Stimulated activated CD4-positive, alpha-beta T cell treated with anti-CD3 and anti-CD28 coated beads, Interleukin-1b, Interleukin-23, amount 100 ng/mL, for 24 hours (primary cell): ENCODE measurements at places on chromosomes 12 and 14.

- DNase-seq, result no peak
Measured at GRCh38 chr12:43271659-43272058, 280.3 kb downstream of the ADAMTS20 start.

DNA sequence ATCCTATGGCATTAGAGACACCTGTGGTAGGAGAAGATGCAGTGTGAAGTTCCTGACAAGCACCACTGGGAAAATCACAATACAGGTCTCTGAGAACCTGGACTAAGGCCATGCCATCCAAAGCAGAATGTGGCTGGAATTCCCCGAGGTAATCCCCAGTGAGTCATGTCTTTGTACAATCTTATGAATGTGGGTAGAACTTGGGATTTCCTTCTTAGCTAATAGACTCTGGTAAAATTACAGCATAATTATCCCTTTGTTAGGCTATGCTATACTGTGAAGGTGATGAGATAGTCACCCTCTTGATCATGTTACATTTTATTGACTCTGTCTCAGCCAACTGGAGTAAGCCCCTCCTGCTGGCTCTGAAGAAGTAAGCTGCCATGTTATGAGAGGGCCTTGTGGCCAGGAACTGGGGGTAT lies 224.3 kb upstream of the DCN start:
- DNase-seq, result no peak

DNA sequence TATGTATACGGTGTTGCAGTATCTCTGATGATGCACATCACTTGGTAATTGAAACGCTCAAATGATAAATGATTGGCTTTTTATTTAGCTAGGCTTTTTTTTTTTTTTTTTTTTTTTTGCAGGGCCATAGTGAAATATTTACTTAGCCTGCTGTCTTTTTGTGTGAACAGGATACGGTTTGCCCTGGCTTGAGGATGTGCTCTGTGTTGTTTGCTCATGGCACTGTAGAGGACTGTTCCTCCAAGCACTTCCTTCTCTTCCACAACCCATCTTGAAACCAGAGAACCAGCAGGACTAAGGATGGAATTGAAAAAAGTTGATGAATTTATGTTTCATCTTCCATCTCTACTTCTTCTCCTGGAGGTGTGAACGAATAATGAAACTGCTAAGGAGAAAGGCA lies 15.5 kb upstream of the SSPN start:
- no peak for DNase-seq

DNA sequence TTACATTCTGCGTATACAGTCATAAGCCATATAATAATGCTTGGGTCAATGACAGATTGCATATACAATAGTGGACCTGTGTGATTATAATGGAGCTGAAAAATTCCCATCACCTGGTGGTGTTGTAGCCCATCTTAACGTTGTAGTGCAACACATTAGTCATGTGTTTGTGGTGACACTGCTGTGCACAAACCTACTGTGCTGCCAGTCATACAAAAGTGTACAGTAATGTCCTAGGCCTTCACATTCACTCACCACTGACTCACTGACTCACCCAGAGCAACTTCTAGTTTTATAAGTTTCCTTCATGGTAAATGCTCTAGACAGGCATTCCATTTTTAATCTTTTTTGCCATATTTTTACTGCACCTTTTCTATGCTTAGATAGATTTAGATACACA lies 194.8 kb upstream of the SEL1L start:
- no peak for DNase-seq

DNA sequence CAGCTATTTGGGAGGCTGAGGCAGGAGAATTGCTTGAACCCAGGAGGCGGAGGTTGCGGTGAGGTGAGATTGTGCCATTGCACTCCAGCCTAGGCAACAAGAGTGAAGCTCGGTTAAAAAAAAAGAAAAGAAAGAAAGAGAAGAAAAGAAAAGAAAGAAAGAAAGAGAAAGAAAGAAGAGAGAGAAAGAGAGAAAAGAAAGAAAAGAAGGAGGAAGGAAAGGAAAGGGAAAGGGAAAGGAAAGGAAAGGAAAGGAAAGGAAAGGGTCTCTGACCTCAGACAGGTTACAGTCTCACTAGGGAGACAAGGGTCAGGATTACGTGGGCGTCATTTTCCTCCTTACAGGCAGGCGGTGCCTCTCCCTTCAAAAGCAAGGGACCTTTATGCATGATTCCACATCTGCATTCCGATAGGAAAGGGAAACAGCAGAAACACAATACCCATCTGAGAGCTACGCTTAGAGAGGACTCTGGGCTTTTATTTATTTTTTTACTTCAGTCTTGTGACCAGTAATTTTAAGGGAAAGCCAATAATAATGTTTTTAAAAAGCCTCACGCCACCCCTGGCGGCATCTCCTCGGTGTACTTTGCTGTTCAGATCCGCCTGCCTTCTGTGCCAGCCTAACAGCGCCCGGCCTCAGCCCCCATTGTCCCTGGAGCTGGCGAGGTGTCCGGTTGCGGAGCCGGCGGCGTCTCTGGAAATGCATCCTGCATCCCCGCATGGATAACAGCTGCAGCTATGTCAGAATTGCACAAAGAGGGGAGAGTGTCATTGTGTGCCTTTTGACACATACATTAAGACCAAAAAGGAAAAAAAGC lies 945 bp upstream of the HIP1R start:
- DNase-seq, result no peak

GRCh38 chr12:131116468-131117117 lies 162.9 kb downstream of the ADGRD1 start:
- no peak for DNase-seq

- peak; percentile 3 for DNase-seq
Measured at GRCh38 chr14:54435500-54435981, 5.6 kb downstream of the CNIH1 start.

GRCh38 chr14:25875475-25875874 lies 722.4 kb downstream of the NOVA1 start:
- no peak for DNase-seq

DNA sequence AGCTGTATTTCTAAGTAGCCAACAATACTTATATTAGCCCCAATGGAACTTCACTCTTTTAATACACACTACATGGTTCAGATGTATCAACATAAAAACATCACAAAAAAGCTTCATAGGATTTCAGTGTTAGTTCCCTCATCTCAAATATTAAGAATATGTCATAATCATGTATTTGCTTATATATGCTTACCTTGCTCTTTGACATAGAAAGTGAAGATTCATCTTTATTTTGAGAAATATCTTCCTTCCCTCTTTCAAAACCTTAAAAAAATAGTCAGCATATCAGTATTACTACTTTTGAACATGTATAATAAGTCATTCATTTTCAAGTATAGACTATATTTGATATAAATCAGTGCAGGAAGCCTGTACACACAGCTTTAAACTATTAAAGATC lies 62.2 kb upstream of the BBS10 start:
- DNase-seq, result no peak

DNA sequence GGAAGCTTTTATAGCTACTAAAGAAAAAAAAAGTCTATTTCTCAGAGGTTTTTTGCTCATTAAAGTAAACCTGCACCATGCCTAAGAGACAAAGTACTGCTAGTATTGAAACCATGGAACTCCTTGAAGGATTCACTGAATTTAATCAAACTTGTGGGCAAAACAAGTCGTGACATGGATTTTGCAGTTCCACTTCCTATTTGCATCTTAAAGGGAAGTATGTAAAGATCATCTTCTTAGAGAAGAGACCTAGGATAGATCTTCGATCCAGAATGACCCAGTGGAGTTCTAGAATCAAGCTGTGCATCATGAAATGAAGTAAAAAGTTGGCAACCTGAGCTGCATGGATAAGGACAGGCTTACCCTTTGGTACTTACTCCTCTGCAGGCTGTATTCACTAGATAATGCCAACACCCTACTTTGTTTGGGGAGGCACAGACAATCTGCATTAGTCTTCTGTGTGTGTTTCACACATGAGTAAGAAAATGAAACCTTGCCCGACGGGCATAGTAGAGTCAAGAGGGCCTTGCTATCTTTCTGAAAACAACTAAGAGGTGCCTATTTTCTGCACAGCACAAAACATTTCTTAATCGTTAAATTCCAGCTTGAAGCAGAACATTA lies 1.9 kb downstream of the GNG2 start:
- no peak for DNase-seq

GRCh38 chr14:22646570-22647254 lies 2.6 kb upstream of the OR6J1 start:
- no peak for DNase-seq

DNA sequence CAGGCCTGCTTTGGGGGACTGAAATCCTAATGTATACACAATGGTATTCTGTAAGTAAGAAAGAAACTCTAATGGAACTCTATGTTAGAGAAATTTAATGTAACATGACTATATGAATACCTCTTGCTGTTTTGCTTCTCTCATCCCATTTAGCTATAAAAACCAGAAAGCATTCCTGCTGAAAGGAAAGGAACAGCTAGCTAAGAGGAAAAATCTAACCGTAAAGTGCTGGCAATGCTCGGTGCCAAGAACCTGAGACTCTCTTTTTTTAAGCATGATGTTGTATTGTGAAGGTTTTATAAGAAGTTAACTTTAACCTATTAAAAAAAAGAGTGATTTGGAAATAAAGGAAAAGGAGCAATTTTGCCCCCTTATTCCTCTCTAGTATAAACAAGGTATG lies 75.6 kb upstream of the DACT1 start:
- no peak for DNase-seq

DNA sequence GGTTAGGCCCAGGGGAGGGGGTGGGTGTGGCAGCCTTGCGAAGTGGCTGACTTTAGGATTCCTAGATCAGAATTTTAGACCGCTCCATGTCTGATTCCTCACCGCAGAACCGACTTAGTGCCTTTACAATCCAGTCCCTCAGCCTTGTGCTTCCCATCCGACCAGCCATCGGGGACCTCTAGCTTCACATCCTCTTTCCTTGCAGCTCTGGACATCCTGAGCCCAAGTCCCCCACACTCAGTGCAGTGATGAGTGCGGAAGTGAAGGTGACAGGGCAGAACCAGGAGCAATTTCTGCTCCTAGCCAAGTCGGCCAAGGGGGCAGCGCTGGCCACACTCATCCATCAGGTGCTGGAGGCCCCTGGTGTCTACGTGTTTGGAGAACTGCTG lies 557 bp downstream of the COPS7A start:
- DNase-seq, result no peak

GRCh38 chr14:92121207-92121669 lies 268 bp downstream of the NDUFB1 start:
- DNase-seq, result peak; percentile 11

DNA sequence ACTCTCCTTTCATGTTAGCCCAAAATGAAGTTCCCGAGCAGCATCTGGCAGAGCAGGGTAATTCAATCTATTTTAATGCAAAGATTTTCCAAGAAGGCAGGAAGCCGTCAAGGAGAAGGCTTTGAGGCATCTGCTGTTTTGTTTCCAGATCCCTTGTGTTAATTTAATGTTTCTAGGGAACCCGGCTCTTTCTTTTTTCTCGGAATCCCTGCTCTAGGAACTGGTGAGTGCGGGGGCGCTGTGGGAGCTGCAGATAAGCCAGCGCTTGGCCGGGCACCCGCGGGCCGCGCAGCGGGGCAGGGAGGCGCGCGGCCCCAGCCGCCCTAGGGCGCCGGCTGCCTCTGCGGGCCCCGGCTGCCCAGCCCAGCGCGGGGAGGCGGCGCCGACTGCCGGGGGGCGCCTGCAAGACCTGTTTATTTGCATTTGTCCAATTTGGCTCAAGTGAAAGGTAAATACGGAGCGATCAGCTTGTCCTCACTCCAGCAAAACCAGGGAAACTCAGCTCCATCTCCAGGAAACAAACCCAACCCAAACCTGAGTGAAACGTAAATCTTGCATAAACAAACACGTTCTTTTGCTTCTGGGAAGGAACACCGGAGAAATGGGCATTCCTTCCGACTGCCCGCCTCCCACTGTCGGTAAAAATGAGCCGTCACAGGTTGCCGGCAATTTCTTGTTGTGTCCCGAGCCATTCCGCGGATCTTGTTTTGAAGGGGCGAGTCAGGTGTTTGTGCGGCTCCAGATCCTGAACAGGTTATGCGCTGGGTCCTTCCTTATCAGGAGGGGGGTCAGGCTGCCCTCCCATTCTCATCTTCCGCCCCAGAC lies 65.1 kb downstream of the CRADD start:
- peak; percentile 40 for DNase-seq

DNA sequence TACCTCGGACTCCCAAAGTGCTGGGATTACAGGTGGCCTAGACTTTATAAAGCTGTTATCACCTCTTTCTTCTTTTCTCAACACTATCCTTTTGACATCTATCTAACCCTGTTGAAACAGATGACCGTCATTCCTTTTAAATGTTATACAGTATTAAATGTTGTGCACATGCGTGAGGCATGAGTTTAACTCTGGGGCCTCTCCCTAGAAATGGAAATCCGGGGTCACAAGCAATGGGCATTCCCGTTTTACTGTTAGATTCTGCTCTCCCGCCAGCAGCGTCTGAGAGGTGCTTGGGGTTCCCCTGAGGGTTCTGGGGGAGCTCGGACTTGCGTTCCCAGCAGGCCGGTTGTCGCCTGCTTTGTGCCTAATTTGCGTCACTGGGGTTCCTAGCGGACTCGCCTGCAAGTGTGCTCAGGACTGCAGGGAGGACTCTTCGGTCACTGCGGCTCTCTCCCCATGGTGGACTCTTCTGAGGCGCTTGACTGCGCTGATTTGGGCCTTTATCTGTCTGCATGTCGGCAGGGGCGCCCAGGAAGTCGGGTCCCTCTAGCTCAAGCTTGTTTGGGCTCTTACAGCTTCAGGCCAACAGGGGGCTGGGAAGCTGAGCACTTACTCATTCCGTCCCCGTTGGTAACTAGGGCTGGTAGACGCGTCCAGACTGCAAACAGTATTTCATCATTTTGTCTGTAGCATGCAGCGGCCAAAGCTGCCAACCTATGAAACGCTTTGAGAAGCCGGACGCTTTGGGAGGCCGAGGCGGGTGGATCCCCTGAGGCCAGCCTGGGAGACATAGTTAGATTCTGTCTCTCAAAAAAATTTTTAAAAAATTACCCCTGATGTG lies 1.2 kb upstream of the RAN start:
- peak; percentile 44 for DNase-seq

DNA sequence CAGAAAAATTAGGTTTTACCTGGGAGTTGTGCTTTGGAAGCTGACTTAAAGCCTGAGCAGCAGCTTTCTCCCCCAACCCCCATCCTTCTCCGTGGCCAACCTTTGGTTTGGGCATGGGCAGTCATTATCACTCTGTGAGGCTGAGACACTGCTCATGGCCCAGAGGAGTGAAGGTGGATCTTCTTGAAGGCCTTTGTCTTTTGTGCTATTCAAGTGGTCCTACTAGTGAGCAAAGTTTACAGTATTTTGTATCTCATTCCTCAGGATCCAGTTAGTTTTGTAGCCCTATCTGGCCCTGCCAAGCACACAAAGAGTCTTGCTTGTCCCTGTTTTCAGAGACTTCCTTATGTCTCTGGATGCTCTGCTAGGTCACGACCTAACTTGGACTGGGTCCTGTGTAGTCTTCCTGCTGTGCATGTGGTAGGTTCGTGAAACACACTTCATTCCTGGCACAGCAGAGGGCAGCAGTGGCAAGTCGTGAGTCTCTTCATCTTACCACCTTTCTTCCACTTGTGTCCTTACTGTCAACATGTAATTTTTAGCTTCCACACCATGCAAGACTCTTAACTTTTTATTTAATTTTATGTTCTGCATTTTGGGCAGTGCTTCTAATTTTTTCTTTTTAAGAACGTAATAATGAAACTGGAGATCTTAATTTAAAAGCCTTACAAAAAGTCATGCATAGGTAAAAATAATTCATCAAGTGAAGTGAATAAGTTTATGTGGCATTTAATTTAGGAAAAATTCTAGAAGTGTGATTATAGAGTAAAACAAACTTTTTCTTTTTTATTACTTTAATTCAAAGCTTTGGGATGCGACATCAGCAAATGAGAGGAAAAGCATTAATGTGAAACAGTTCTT lies 53.7 kb downstream of the APAF1 start:
- DNase-seq, result no peak

GRCh38 chr12:107429006-107429705 lies 256.4 kb upstream of the PWP1 start:
- no peak for DNase-seq

GRCh38 chr12:49615725-49616124 lies 7.6 kb upstream of the PRPF40B start:
- no peak for DNase-seq

- no peak for DNase-seq
Measured at GRCh38 chr14:104681689-104682074, 7.7 kb upstream of the INF2 start.
